ENCODE measurements at places on chromosomes 11 and 22.

GRCh38 chr11:59271247-59271755 lies 58.6 kb upstream of the MPEG1 start:
- no peak for DNase-seq

DNA sequence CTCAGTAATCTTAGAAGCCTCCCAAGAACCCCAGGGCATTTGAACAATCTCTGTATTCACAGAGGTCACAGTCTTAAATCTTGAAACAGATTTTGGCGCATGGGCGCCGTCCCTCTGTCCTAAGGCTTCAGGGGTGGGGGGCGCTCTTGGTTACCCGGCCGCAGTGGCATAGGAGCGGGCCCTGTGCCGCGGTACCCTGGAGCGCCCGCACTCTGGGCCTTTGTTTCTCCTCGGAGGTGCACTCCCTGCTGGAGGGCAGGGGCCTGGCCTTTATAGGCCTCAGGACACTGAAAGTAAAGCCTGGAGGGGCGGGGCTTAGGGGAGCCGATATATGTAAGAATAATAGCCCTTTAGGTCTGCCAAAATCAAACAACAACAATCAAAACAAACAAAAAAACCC lies 197.3 kb upstream of the FOLH1 start:
- no peak for DNase-seq

GRCh38 chr11:65880844-65881421 lies 1.3 kb downstream of the CTSW start:
- no peak for DNase-seq

GRCh38 chr11:110757066-110757465 lies 44.8 kb upstream of the ARHGAP20 start:
- no peak for DNase-seq

DNA sequence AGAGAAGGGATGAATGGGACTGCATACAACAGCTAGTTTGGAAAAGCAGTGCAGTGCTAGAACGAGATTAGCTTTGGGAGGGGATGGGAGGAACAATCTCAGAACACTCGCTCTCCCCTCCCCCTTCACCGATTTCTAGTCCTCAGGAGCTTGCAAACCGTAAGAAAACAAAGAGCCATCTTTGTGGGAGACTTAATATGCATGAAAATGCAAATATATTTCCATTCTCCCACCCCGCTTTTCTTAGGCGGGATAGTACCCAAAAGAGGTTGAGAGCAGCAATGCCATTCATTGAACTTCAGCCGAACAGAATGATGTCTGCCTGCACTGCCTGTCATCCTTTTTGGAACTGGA lies 1.1 kb downstream of the SPINDOC start:
- no peak for DNase-seq

- DNase-seq: no peak
Observed at GRCh38 chr11:113839842-113840241, 35.5 kb downstream of the USP28 start.

DNA sequence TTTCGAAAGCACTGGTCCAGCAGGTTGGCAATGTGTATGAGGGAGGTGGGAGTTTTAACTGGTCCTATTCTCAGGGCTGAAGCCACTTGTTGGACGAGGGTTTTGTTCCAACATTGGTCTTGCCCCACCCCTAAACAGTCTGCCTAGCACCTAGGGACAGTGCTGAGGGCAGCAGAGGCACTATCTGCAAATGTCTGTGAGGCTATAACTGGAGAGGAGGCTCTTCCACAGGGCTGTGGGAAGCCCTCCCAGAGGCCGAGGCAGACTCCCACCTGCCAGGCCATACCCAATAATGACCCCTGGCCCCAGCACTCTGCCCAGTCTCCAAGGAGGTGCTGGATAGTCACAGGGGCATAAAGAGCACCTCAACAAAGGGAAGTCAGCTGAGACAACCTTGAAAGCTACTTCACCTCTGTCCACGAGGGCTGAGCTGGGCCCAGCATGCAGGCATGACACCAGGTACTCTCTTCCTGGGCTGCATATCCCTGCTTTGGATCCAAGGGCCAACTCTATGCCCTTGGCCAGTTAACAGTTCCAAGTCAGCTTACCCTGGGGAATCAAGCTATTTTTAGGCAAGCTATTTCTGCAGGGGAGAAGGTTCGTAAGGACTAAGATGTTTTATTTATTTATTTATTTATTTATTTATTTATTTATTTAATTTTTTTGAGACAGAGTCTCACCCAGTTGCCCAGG lies 40.2 kb upstream of the SLC25A1 start:
- no peak for DNase-seq

GRCh38 chr11:109454857-109455256 lies 32.9 kb downstream of the C11orf87 start:
- no peak for DNase-seq

DNA sequence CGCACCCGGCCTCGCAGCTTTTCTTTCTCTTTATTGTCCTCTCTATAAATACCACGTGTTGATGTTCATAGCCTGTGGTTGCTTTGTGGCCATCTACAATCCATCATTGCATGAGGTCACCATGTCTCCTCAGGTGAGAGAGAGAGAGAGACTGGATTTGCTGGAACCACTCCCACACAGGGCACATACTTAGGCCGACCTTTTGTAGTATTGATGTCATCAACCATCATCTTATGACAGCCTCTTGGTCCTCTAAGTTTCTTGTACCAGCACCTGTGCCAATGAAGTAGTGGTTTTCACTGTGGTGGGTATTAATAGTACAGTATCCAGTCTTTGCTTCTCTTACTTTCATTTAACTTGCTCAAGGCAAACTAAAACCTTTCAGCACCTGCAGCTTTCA lies 22.8 kb upstream of the P2RY6 start:
- no peak for DNase-seq

DNA sequence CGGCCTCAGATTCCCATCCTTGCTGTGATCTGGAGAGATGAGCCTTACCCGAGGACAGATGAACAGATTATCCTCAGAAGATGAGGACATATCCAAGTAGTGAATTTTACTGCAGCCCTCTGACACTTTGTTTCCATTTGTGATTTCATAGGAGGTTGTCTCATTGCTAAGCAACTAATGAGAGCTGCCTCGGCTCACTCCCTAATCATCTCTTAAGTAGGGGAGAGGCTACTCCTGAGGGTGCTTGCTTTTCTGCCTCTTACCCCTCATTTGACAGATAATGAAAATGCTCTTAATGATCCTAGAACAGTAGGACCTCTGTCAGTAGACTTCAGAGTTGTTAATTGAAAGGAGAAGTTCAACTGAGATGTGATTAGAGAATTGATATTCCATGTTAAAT lies 150.9 kb downstream of the TBC1D22A start:
- DNase-seq: no peak

- no peak for DNase-seq
Observed at GRCh38 chr11:1717745-1718144, 20.8 kb downstream of the KRTAP5-6 start.

GRCh38 chr11:1947592-1948237 lies 583 bp downstream of the MRPL23 start:
- no peak for DNase-seq

- no peak for DNase-seq
Observed at GRCh38 chr11:78893996-78894395, 319.3 kb upstream of the NARS2 start.

DNA sequence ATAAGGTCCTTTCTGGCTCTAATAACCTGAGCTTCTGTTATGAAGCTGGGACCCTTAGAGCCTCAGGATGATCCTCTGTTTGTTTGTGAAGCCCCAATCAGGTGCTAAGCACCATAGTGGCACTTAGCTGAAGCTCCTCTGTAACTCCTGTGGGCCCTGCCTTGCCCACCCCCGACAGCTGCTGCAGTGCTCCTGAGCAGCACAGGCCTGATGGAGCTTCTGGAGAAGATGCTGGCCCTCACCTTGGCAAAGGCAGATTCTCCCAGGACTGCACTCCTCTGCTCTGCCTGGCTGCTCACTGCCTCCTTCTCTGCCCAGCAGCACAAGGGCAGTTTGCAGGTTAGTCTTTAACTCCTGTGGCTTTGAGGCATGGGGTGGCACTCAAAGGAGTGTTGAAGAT lies 19.0 kb upstream of the CCDC134 start:
- DNase-seq: no peak

DNA sequence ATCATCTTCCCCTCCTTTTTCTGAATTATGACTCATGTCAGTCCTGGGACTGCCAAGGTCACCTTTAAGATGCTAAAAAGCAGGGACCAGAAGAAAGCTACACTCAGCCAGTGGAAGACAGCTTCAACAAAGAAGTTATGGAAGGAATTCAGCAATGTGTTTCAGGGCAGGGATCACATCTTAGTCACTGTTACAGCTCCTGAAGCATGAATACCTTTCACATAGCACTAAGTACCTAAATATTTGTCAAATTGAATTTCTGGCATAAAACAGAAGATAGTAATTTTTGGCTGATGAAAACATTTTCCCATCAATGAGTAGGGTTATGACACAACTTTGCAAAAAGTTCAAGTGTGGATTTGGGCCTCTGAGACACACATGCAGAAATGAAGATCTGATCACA lies 5.2 kb downstream of the DDB1 start:
- no peak for DNase-seq
